ENCODE measurements at places on chromosomes 2 and 18.

GRCh38 chr2:208711598-208711997 is 305.0 kb downstream of the PTH2R start:
- no peak for DNase-seq

GRCh38 chr2:164134336-164134735 is 398.5 kb upstream of the FIGN start:
- no peak for DNase-seq

GRCh38 chr2:75462206-75462605 is 98.5 kb downstream of the EVA1A start:
- DNase-seq, result no peak

DNA sequence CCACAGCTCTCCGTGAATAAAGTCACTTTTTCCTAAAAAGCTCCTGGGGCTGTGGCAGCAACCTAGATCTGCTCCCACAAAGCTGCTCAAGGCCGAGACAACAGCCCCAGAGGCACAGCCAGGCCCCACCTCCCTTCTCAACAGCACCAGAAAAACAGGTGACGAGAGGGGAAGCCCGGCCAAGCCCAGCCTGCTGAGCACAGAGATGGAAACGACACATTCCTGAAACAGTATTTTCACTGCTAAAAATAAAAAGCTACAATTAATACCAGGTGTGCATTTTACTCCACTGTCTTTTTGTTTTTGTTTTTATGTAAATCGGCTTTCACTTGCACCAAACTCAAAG is 199.3 kb downstream of the HDAC4 start:
- DNase-seq, result no peak

DNA sequence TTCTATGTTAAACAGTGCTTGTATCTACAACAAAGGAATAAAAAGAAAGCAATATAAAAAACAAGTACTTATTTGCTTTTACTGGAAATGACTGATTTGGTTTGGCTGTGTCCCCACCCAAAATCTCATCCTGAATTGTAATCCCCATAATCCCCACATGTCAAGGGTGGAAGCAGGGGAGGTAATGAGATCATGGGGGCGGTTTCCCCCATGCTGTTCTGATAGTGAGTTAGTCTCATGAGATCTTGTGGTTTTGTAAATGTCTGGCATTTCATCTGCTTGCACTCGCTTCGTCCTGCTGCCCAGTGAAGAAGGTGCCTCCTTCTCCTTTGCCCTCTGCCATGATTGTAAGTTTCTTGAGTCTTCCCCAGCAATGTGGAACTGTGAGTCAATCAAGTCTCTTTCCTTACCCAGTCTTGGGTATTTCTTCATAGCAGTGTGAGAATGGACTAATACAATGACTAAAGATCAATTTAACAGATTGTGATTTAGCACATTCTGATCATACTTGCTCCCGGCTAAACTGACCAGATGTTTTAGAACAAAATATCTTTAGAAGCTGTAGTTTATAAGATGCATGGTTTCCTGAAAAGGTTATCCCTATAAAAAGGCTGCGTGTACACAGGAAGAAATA is 19.9 kb downstream of the PTH2R start:
- no peak for DNase-seq

- DNase-seq, result peak; percentile 88
These were observed 37.4 kb downstream of the ACTR2 start for GRCh38 chr2:65264821-65265670.

DNA sequence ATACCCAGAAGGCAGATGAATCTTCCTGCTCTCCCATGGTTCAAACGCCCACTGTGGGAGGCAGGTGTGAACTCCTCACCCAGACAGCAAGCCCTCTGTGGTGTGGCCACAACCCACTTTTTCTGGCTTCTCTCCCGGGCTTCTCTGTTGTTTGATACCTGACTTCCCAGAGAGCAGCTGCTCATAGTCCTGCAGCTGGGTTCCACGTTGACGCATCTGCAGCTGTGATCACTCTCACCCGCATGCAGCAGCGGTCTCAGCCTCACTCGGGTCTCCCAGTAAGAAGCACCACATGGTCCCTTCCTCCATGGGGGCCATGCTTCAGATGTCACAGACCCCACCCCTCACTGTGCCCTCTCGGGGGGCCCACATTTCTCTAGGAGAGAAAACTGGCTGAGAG is 3.5 kb downstream of the ASPRV1 start:
- DNase-seq, result no peak

DNA sequence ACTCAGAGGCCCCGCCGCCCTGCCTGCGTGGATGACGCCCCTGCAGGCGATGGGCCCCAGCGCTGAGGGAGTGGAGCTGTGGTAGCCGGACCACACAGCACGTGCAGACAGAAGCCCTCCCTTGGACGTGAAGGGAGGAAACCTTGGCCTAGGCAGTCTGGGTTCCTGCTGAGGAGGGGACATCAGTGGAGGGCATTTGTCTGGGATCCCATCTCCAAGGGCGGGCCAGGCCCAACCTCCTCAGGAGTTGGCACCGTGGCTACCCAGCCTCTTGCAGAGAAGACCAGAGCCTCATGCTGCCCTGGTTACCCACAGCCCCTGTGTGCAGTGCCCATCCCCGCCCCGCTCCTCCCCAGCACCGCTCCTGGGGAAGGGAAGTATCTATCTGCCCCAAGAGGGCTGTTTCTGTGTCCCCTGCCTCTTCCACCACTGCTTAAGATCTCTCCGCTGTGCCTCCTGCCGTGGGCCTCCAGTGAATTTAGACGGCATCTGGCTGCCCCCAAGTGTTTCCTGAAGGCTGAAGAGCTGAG is 241.8 kb downstream of the KLHL29 start:
- no peak for DNase-seq

GRCh38 chr2:151325581-151326095 is 31.8 kb upstream of the TNFAIP6 start:
- DNase-seq, result no peak

DNA sequence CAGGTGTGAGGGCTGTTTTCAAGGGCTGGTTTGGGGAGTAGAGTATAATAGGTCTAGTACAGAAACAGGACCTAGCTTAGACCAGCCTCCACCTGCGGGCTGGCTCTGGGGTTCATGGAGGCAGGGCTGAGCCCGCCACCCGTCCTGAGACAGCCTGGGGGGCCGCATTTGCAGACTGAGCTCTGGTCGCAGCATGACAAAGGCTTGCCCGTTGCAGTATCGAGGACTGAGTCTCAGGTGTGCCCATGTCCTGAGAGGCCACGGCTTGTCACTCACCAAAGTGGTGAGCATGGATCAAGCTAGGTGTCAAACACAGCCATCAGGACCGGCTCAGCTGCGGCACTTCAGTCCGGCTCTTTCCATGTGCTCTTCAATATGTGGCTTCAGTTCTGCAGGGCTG is 144.7 kb downstream of the KLHL29 start:
- DNase-seq, result no peak

DNA sequence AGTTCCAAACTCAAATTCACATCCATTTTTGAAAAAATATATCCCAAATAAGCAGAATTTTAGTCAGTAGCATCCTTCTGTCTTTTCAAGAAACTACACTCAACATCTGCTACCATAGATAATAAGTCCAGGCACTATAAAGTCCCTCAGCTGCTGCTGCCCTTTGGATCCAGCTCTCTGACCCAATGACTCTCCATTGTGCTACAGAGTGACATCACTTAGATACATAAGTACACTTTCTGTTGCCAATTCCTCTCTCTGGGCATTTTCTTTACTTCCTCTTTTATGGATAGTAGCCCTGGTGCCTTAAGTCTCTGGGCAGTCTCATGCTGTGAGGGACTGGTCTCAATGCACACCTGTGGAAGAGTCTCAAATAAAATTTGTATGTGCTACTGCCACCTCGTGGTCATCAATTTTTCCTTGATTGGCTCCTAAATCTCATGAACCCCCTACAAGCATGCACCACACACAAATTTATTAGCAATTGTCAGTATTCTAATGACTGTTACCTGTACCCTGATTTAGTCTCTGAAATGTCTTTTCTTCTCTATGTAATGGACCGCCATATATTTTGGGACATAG is 219.2 kb downstream of the LRP1B start:
- DNase-seq, result peak; percentile 36

DNA sequence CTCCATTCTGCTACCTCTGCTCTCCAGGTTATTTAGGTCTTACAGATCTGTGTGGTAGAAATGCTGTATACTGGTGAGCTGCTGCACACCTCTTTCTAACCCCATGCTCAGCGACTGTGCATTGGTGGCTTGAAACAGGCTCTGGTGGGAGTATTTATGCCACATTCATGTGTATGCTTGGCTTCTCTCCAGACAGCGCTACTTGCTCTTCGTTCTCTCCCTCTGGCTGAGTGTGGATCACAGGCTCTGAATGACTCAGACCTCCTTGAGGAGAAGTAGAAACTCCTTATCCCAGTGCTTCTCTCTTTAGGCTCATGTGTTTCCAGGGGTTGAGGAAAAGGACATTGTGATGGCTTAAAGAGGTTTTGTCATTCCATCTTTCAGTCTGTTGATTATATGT is 54.9 kb downstream of the FHOD3 start:
- DNase-seq, result peak; percentile 80

- peak; percentile 60 for DNase-seq
These were observed 419 bp downstream of the EPHA4 start for GRCh38 chr2:221571551-221572218.

- DNase-seq, result peak; percentile 3
These were observed 269.2 kb upstream of the ZNF521 start for GRCh38 chr18:25621144-25621543.

DNA sequence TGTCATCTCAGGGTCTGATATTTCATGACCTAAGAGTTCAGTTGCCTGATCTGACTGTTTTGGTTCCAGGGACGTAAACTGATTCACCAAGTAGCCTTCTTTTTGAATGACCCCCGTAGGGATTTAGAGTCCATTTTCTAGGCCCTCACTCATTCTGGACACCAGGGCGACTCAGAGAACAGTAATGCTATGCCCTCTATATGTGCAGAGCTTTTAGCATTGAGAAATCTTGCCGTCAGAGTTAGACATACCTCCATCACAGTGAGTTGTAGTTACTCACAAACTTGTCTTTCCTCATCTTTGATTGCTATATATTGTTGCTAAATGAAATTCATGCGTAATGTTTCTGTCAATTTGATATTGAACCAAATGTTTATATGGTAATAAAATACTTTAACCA is 92.3 kb downstream of the OSBPL6 start:
- no peak for DNase-seq
